ENCODE measurements at places on chromosomes 1 and 21.

DNA sequence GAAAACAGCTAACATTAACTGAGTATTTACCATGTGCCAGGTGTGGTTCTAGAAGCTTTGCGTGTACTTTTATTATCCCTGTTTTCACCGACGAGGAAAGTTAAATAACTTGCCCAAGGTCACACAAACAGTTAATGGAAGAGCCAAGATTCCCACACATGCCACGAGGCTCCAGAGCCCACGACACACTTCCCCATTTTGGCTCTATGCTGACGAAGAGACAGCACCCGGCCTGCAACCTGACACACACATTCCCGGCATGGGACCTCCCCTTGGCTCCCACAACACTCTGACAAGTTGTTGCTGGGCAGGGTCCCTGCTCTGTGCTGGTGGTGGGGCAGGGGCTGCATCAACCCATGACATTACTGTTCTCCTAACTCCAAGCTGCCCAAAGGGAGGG, 52.8 kb downstream of the RAP1GAP start:
- no peak for DNase-seq

DNA sequence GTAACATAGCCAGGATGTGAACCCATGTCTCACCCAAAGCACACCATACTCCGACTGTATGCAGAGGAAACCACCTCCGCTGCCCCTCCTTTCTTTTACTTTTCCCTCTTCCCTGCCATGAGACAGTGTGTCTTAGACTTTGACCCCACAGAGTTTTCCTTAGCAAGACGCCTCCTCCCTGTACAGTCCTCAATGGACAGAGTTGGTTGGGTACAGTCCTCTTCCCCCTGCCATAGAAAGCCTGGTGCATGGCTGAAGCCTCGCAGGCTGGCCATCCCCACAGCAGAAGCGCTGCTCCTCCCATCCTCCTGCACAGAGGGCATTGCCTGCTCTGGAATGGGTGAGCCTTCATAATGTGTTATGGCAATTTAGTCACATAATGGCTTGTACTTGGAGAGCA, 127.9 kb downstream of the PLPP3 start:
- no peak for DNase-seq

DNA sequence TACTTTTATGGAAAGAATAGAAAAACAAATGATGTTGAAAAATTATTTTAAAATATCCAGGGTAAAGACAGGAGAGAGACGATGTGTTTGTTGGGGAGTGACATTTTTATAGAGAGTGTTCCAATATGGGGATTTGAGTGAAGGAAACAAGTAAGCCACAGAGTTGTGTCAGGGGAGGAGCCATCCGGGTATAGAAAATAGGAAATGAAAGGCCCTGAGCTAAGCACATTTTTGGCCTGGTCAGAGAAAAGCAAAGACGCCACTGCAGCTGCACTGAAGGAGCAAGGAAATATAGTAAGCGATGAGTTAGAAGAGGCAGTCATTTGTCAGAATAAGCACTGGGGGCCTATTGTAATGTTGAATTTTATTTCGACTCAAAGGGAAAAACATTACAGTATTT, 107.3 kb upstream of the ADGRL4 start:
- no peak for DNase-seq

GRCh38 chr1:226186124-226187018, at the start of gene ACBD3:
Gene ACBD3 (minus strand): TSS chr1:226186741. CDS start chr1:226186675, 66 bp downstream.
- peak; percentile 74 for DNase-seq

DNA sequence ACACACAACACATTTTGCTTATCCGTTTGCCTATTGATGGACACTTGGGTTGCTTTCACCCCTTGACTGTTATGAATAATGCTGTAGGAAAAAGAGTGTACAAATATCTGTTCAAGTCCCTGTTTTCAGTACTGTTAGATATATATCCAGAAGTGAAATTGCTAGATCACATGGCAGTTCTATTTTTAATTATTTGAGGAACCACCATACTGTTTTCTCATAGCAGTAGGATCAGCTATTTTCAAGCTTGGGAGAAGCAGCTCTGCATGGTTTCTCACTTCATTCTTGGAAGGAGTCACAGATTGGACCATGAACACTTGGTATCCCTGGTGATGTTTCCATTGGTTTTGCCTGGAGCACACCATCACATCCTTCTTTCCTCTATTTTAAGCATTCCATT, 114.4 kb upstream of the ZP4 start:
- no peak for DNase-seq

- DNase-seq = no peak
Observed at GRCh38 chr1:21042929-21043605, 133.6 kb downstream of the EIF4G3 start.

DNA sequence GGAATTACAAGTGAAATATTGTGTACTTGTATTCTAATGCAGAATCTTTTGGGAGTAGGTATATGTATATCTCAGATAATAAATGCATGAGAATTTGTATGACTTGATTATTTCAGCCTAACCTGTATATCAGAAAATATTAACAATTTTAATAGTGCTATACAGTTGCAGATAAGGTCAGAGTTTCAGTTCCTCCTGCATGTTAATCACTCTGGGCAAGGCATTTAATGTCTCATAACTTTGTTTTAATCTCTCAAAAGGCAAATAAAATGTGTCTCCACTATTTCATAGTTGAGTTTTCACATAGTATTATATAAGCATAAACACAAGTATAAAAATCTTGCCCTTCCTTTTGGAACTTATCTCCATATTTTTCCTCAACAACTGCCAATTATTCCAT, 352.5 kb downstream of the KCNT2 start:
- no peak for DNase-seq

DNA sequence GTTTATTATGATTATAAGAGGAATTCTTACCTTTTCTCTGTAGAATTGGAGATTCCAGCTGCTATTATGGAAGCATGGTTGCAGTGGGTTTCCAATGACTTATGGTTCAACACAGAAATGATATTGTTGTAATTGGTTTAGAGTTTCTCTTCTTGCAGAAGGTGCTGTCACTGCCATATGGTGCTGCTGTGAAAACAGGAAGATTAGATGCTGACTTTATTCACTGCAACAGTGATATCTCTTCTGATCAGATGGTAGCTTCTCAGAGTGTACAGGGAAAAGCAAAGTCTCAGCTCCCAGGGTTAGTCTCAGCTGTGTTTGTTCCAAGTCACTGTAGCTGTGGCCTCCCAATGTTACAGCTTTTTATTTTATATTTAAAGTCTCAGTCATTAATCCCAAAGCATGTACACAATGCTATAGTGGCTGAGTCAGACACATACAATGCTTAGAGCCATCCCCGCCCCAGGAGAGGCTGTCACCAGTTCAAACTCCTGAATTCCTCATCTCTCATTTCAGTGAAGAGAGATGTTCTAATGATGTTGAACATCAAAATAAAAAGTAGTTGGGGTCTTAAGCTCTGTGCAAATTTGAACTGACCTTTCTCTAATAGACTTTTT, 42.7 kb upstream of the RGS2 start:
- no peak for DNase-seq

- DNase-seq = no peak
Observed at GRCh38 chr1:172320733-172321132, 99.8 kb upstream of the C1orf105 start.

GRCh38 chr1:216210081-216210480, 213.2 kb downstream of the USH2A start:
- no peak for DNase-seq

- DNase-seq = no peak
Observed at GRCh38 chr21:28455253-28455600, 537.5 kb downstream of the LTN1 start.

- no peak for DNase-seq
Observed at GRCh38 chr1:17887661-17888371, 132.7 kb downstream of the ACTL8 start.

DNA sequence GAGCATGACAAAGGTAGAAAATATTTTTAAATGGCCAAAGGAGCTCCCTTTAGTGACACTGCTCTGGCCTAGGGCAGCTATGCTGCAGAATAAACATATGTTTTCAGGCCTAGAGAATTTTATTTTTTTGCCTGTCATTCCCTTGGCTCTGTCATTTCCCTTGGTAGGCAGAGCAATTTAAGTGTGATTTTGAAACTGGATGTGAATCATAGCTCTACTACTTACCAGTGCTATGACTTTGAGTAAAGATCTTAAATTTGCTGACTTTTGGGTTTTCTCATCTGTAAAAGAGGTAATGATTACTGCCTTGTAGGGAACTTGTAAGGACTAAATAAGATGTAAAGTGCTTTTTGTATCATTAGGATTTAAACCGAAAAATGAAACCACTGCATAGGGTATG, 189.0 kb upstream of the ZRANB2 start:
- no peak for DNase-seq

- DNase-seq = no peak
Observed at GRCh38 chr1:221778535-221779142, 36.8 kb upstream of the DUSP10 start.

- DNase-seq = peak; percentile 85
Observed at GRCh38 chr1:39691383-39692151, at the start of gene HPCAL4. Gene HPCAL4 (minus strand): TSS chr1:39691433. CDS start chr1:39684603, 6,830 bp downstream.

GRCh38 chr1:215377746-215378145, 189.4 kb upstream of the KCTD3 start:
- no peak for DNase-seq

DNA sequence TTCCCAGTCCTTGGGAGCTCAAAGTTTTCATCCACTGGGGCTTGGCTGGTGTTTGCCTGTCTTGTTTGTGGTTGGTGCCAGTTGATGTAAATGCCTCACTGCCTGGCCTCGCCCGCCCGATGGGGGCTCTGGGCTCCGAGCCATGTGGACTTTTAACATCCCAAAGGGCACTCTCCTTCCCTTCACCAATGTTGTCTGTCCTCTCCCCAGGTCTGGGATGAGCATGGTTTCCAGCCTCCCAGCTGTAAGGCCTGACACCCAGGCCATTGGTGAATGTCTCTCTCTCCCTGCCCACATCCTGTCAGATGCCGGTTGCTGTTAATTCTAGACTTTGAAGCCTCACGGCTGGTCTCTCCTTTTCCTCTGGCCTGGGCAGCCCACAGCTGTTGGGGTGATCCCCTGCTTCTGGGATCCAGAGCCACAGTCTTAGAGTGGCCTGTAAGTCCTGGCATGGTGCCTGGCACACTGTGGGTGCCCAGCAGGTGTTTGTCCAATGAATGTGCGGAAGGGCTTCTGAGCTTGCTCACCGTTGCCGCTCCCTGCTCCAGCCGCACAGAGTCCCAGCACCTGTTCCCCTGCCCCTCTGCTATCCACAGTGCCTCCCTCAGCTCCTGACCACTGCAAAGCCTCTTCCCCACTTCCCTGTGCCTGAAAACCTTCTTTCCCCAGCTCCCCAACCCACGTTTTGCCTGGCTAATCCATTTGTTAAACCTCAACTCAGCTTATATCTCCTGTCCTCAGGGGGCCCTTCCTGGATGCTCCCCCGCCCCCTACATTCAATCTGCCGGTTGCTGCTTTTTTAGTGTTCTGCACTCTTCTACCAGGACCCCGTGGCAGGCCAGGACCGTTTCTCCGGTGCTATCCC, 3.3 kb upstream of the C1orf174 start:
- DNase-seq = no peak

DNA sequence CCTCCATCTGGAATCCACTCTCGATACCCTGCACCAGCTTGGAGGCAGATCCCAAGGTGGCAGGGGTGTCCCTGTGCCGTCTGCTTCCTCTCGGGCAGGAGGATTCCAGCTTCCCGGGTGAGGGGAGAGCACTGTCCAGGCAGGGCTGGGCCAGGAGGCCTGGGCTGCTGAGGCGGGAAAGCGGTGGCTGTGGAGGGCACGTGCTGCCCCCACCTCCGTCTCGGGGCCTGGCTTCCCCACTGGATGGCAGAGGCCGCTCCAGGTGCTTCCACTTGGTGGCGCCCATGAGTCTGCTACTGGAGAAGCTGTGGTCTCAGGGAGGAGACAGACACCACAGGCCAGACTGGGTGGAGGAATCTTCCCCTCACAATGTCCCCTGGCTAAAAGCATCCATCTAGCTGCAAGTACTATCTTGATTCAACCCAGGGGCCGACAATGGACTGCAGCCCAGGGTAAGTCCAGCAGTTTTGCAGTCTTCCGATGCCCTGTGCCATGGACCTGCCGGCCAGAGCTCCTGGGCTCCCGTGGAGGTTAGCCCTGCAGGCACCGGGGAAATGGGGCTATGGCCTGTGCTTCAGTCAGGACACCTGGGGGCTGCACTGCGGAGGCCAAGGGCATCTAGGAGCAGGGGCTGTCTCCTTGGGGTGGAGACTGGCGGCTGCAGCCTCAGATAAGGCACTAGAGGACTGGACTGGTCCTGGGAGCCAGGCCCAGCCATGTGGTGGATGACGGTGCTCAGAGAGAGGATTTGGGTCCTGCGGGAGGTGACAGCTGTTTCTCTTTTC, 41.3 kb upstream of the EIF4G3 start:
- no peak for DNase-seq

- no peak for DNase-seq
Observed at GRCh38 chr1:206447792-206448191, 22.5 kb upstream of the IKBKE start.

DNA sequence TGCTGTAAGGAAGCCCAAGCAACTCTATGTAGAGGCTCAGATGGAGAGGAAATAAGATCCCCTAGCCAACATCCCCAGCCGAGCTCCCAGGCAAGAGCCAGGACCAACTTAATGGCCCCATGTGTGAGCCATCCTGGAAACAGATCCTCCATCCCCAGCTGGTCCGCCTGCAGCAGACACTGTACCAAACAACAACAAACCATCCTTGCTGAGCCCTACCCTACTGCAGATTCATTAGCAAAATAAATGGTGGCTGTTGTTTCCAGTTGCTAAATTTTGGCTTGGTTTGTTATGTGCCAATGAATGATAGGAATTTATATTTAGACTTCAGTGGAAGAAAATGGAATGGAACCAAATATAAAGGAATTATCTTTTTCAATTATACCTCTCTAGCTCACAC, 43.9 kb downstream of the LMX1A start:
- no peak for DNase-seq

DNA sequence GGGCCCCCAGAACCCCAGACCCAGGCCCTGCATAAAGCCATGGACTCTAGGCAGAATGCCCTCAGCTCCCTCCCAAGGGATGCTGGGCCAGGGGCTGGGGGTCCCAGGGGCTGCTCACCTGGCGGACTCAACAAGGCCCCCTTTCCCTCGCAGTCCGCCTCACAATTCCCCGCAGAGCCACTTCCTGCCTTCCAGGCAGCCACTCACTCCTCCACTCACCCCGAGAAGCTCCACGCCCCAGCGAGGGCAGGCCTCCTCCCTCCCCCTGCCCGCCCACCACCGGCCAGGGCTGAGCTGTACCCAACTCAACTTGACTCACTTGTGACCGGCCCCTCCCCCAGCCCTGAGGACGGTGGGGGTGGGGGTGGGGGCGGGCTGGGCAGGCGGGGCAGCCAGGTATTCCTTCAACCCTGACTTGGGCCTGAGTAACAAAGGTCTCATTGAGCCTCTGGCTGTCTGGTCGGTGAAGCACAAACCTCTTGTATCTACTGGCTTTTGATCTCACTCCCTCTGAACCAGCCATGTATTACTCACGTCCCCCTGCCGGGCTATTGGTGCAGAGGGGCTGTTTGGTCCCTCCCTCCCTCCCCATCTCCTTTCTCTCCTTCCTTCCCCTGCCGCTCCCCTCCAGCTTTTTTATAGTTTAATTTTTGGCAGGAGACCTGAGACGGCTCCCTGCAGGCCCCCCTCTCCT, 5.9 kb downstream of the BLACAT1 start:
- DNase-seq = no peak

All from activated T-helper 1 cell treated with anti-CD3 and anti-CD28 coated beads, Interleukin-2, amount 50 U/mL, for 16 hours (primary cell).